ENCODE measurements at places on chromosomes 6 and 20.

DNA sequence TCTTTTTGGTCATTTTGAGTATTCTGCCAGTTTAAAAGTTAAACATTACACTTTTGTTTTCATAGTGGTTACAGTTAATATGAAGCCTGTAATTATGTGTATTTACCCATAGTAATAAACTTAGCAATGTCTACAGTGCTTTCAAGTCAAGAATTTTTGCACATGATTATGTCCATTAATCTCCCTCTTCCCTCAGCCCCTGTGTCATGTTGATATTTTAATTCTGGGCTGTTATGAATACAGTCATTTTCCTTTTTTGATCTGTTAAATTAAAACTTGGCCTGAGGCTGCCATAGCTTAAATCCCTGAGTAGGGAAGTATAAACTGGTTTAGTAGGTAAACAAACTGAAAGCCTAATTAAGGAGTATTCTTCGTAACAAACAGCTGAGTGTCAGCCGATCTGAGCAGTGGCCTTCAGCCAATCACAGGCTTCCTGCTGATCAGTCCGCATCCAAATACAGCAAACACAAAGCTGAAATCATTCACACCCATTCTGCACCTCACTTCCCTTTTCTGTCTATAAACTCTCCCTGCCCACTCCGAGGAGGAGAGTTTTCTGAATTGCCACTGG, 9.5 kb upstream of the SFT2D1 start:
- DNase-seq, result no peak

DNA sequence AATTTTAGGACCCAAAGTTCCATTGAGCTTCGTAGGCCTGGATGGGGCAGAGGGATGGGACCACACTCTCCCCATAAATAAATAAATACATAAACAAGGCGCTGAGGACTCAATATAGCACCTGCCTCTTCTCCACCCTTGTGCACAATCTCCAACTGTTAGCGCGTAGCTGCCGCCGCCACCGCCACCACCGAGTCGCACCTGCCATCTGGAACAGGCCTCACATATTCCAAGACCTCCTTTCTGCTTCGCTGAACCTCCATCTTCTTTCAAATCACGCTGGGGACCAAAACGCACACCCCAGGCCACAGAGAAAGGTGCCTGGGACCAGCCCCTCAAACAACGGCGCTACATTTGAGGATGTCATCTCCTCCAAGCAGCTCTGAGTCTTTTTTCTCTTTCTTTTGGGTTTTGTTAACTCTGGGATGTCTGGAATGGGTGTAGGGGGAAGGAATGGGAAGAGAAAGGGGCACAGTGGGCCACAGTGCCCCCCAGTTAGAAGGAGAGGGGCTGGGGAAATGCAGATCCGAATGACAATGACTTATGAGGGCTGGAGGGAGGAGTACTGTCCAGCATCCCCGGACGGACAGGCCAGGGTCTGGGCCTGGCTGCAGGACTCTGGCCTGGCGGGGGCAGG, 49.7 kb downstream of the NOL4L start:
- no peak for DNase-seq

DNA sequence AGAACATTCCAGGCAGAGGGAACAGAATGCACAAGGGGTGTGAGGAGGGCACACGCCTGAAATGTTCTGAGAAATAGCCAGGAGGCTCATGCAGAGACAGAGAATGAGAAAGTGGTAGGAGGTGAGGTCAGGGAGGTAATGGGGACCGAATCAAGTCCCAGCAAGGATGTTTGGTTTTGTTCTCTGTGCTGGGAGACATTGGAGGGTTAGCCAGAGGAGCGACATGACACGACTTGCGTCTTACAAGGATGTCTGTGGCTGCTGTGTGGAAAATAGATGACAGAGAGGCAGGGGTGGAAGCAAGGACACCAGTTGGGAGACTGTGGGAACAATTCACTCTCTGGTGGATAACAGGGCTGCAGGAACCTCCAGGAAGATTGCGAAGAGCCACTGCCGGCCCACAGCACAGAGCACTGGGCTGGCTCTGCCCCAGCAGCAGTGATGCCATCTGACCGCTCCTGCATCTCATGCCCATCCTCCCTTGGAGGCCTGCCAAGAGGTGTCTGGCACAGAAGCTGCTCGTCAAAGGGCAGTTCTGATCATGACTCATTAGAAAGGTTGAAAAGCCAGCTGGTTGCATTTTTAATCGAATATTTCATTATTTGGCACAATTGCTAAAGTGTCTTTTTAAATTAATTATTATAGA, 57.7 kb upstream of the CD83 start:
- DNase-seq, result peak; percentile 13

- DNase-seq, result no peak
Observed at GRCh38 chr20:51392614-51393186, 149.8 kb downstream of the NFATC2 start.

- no peak for DNase-seq
Observed at GRCh38 chr20:51560550-51561307, 18.2 kb upstream of the NFATC2 start.

GRCh38 chr20:24651976-24652345, 182.5 kb downstream of the SYNDIG1 start:
- no peak for DNase-seq

GRCh38 chr6:6557886-6558285, 30.6 kb upstream of the LY86 start:
- no peak for DNase-seq

DNA sequence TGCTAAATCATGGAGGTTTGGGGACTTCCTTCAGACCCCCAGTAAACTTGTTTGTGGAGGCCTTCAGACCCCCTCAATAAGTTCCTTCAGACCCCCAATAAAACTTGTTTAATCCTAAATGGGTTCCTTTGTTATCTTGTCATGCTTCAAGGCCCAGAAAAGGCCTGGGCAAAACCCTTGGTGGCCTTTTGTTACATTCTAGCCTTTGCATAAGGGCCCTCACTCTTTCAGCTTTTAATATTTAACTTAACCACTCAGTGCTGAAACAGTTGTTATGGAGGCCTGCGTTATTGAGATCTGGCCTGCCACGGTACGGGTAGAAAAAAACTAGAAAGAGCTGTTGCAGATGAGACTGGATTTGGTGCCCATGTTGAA, 4.3 kb upstream of the DYNLRB1 start:
- DNase-seq, result no peak

DNA sequence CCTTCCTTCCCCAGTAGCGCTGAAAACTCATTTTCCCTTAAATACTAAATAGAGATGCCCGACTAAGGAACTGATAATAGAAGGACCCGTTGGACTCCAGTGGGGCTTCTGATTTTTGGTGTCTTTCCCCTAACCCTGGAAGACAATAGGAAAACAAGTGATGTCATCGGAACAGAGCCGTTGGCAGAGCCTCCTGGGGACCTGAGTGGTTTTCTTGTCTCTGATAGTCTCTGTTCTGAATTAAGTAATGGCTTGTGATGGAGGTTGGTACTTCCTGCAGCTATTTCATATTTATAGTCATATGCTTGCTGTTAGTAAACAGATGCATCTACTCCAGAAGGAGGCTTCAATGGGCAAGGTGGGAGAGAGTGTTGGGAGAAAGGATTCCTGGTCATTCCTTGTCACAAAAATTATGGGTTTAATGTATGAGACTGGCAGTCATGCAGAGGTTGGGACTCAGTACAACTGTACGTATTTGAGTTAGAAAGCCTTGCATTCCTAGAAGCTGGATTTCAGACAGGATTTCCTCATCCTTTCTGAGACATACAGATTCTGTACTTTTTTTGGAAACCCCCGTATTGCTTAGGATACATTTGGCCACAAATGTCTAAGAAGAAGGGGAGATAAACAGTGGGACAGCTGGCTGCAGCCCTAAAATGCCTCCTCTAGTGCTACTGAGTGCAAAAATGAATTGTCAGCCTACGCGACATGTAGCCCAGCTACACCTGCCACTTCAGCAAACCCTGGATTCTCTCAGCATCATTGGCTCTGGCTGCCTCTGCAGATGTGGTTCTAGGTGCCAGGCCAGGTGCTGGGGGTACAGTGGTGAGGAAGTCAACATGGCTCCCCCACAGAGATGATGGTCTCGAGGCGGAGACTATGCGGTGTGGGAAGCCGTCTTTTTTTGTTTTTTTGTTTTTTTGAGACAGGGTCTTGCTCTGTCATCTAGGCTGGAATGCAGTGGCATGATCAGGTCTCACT, 38.1 kb downstream of the CDS2 start:
- no peak for DNase-seq

- no peak for DNase-seq
Observed at GRCh38 chr20:31721408-31722256, 1.0 kb downstream of the BCL2L1 start.

DNA sequence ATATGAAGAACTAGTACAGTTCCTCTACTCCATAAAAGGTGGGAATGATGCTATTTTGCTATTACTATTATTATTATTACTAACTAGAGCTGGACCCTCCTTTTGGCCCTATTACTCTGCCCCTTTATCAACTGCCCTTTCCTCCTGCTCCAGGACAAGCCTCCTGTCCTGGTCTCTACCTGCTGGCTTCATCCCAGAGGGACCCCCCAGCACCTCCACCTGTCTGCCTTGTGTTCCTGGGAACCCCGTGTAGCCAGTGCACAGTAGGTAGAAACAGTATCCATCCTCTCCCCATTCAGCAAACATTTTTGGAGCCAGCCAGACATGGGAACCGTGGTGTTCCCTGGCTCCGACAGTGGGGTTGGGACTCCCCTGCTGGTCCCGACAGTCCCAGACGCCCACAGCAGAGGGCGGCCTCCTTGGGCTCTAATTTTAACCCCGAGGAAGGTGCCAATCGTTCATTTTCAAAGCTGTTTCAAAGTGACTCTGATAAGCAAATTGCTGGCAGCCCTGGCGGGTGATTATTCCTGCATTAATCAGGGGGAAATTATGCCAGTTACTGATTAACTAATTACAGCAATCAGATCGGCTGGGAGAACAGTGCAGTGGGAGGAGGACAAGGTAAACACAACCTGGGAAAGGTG, 44.2 kb upstream of the MDGA1 start:
- DNase-seq, result no peak

- DNase-seq, result no peak
Observed at GRCh38 chr20:52150440-52151258, 40.9 kb downstream of the ZFP64 start.

DNA sequence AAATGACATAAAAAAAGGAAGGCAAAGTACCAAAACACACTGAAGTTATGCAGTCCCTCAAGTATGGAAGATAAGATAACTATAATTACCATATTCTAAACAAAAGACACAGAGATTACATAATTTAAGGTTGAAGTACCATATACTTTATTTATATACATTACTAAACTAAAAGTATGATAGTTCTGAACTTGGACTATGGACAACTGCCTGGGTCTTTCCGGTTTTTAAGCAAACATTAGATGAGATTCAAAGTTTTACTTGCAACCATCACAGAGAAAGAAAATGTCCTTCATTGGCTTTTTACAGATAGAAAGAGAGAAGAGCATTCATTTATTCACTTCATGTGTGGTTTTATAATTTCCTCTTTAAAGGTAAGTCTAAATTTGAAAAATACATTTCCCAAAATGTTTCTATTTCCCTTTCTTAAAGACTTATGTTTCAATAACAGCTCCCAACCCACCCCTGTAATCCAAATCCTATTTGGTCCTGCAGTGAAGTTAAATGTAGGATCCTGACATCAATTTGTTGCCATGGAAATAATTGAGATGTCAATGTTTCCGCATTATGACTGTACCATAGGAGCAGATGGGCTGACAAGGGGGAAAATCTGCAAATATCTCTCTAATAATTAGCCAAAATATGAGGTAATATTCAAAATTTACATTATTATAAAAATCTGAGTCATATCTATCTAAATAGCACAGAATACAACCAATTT, 63.7 kb downstream of the PTPRK start:
- DNase-seq, result no peak

All from T1000 (cell line).